ENCODE measurements at places on chromosomes 5 and 9.

DNA sequence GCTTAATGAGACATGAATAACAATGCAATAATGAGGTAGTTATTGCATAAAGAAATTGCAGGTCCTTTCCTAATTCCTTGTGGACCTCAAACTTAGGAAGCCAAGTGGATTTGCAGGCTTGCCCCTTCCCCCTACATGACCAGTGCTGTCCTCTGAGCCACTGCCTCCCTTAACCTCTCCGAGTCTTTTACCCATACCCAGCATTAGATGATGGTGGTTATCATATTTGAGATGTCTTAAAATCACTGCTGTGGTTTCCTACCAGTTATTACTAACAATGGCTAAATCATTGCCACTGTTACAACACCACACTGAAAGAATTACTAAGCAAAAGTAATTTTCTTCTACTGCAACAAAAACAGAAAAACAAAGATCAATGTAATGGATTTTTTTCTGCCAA is 170.8 kb downstream of the EDIL3 start:
- DNase-seq = no peak

DNA sequence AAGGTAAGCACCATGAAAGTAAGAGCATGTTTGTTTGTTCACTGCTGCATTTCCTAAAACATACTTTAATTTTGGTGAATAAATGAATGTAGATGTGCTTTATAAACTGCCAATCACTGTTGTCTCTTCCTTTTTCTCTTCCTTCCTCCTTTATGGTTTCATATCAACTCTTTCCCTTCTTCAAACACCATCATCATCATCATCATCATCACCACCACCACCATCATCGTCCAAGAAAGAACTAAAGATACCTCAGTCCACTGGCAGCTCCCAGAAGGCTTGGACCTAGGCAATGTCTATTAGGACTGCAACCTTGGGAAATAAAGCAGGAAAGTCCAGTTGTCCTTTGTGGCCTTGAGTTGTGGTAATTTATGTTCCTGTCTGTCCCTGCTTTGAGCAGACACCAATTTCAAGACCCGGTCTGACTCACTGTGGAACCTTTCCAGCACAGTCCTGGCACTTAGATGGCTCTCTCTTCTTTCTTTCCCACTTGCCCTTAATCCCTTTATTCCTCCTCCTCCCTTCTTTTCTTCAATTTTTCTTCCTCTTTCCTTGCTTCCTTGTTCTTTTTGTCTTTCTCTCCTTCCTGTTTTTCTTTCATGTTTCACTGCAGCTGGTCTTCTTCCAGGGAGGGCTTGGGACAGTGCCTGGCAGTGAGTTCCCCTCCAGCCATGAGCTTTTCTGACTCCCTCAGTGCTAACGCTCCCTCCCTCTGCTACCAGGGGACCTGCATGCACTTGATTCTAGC is 99.3 kb downstream of the ANGPTL2 start:
- no peak for DNase-seq

DNA sequence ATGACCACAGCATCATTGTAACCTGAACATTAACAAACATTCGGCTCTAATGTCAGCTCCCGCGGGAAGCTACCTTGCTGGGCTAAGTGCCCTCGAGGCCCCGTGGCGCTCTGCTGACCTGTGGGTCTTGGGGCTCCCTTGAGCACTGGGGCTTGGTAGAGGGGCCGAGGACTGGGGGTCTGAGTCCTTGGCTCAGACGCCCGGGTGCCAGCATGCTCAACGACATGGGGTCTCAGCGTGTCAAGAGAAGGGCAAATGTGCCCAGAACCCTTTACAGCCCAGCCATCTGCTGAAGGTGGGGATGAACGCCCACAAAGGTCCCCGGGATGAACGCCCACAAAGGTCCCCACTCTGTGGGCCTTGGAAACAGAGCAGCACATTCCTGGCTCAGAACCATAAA is 39.7 kb upstream of the SARDH start:
- no peak for DNase-seq

DNA sequence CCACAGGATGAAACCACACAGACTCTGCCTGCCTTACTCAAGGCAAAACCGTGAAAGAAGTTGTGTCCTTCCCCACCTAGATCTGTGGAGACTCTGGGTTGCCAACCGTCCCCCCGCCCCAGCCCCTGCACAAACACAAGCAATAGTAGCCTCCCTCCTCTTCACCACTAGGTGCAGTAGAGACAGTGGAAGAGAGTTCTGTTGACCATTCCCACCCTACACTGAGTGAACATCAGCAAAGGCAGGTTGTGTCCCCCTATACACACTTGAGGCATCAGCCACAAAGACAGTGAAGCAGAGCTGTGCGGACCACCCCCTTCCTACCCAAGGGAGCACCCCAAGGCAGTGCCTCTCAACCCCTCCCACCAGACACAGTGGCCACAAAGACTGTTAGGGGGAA is 223.7 kb upstream of the NFIL3 start:
- no peak for DNase-seq

GRCh38 chr9:110187126-110187525 is 20.8 kb downstream of the C9orf152 start:
- DNase-seq = no peak

GRCh38 chr5:65769539-65769938 is 47.5 kb downstream of the NLN start:
- DNase-seq = no peak

DNA sequence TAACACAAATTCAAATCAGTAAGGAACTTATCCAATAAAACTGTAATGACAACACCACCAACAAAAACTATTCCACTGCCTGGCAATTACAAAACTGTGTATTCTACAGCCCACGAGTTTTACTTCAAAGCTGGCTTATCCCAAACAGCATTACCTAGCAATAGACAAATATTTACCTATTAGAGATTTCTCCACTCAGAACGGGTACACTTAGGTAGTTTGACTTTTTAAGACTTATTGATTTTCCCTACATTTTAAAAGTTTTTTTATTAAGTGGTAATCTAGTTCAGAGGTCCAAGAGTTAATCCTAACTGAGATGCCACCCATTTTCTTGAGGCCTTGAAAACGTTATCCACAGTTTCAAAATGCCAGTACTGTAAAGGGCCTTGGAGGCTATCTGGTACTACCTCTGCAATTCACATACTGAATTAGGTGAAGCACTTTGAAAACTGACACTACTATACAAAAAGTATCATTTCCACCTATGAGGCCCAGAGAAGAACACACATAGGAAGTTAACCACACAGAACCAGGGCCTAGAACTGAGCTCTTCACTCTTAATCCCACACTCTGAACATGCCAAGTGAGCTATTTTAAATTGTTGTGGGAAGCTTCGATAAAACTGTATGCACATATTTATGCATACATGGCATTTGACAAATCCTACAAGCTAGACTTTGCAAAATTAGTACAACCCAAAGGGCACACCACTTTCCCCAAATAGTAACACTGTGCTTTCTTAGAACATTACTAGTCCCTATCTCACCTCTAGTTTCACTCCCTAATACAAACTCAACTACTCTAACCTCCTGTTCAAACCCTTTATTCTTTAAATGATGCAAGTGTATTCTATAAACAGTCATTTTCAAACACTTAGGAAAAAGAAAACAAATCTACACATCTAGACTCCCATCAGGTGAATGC is 2.1 kb downstream of the NADK2 start:
- DNase-seq = no peak

DNA sequence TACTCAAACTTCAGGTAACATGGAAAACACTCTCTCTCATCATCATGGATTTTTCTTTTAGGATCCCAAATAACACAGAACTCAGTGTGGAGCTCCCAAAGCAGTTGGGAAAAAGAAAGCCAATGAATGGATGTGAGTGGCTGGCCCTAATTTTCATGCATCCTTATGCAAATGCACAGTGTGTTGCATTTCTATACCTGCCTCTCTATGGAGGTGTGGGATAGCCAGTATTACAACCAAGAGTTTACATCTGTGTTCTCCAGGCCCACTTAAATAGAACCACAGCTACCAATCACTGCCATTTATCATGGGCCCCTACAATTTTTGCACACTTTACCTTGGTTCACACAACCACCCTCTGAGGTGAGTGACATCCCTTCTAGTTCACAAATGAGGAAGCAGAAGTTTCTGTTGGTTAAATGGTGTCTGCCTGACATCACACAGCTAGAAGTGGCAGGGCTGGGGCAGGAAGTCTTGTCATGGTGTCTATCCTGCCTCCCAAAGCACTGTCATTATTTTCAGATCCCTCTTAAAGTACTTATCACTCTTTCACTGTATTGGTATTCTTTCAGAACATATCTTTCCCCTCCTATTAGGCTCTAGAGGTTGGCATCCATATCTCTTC is 17.3 kb downstream of the MAMDC2 start:
- DNase-seq = no peak

GRCh38 chr9:20987521-20987920 is 43.9 kb downstream of the HACD4 start:
- no peak for DNase-seq

DNA sequence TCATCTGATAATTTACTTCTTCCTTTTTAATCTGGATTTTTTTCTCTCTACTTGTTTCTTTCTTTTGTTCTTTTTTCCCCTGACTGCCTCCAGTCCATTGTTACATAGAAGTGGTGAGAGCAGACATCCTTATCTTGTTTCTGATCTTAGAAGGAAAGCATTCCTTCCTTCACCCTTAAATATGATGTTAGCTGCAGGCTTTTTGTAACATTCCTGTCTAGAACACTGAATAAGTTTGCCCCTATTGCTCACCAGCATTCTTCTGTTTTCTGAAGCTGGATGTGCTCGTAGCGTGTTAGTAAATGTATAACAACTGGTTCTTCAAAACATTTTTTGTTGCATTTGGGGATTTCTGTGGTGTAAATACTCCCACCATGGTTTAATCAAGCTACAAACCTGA is 136.7 kb upstream of the NFIL3 start:
- DNase-seq = no peak

GRCh38 chr9:94771096-94771495 is 44.6 kb downstream of the AOPEP start:
- no peak for DNase-seq

- DNase-seq = no peak
Observed at GRCh38 chr9:22809371-22809770, 362.7 kb downstream of the DMRTA1 start.

- DNase-seq = no peak
Observed at GRCh38 chr9:84224246-84224645, 116.3 kb downstream of the SLC28A3 start.

GRCh38 chr9:132798817-132799790 is 79.0 kb downstream of the AK8 start:
- no peak for DNase-seq

GRCh38 chr9:21788752-21789151 is 13.7 kb upstream of the MTAP start:
- DNase-seq = no peak

DNA sequence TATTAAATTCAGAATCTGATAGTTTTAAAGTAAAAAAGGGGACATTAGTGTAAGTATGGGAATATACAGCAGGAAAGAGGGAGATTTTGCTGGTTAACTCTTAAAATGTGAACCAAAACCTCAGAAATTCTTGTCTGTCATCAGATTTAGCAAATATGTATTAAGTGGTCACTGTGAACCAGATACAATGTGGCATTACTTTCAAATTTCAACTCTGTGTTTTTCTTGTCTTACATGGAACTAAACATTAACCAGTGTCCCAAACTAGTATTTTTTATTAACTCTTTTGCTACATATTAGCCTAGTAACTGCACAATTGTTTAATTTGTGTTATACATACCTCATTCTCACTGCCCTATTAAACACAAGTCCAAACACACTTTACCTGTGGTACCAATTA is 259.9 kb upstream of the RASA1 start:
- no peak for DNase-seq

GRCh38 chr5:78929833-78930232 is 55.3 kb downstream of the ARSB start:
- no peak for DNase-seq

DNA sequence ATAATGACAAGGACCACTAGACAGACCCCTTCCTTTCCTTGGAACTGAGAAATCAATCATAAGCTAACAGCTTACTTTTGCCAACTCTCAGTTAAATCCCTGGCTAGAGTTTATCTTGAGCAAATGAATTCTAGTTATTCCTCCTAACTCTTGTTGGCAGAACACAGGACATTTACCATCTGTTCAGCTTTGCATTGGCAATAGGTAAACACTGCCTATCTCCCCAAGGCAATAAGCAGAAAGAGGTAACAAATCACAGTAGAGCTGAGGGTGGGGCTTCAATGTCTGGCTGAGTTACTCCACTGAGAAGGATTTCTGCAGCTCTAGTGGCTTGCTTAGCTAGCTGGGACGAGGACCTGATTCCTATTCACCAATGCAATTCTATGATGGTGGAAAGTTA is 503.3 kb upstream of the GRIA1 start:
- no peak for DNase-seq

DNA sequence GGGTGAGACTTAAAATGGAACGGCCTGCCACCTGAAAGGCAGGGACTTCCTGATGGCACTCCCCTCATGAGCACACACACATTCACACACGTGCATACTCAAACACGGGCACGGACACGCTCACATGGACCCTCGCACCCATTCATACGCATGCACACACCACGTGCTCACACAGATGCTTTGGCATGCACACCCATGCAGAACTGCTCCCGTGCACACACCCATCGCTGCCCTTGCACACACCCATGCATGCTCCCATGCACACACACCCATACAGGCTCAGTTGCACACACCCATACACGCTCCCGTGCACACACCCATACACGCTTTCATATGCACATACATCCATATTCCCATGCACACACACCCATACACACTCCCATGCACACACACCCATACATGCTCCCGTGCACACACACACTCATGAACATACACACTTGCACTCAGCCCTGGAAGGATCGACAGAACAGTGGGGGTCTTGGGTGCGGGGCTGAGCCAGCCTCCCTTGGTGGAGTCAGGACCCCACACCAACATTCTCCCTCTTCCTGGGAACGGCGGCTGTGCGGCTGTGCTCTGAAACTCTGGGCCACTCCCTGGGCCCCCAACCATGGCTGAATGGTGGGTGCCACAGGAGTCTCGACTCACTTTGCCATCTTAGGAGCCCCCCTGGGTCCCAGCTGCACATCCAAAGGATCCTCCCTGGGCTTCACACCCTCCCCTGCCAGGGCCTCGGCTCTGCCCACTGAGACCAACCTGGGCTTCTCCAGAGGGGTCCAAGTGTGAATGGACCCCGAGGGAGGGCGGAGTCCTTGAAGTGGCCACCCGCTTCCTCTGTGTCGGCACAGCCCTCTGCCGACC is 115.2 kb downstream of the RXRA start:
- DNase-seq = no peak

Data from NT2/D1 (cell line).